ENCODE measurements at places on chromosomes 4 and X. TPM values are rescaled to one million over a fixed set of nuclear protein-coding genes. Genes with fewer than 3 reads are reported as not detected.

The PCDH10 gene
- 3.4 TPM for total RNA-seq

The SPANXN3 gene
- total RNA-seq = not detected

The NONO gene
- total RNA-seq = 409 TPM

The RAB40A gene
- 0.88 TPM for total RNA-seq

The SHISA3 gene
- total RNA-seq = 60.1 TPM

The RAB39B gene
- 2.0 TPM for total RNA-seq

The STAP1 gene
- 0.35 TPM for total RNA-seq

The HHIP gene
- 1.6 TPM for total RNA-seq

The CPZ gene
- total RNA-seq = 21.4 TPM

Measured in metanephros (tissue), 2 donors.